ENCODE measurements at places on chromosomes 2 and 18. TPM values are rescaled to one million over a fixed set of nuclear protein-coding genes. Genes with fewer than 3 reads are reported as not detected.

The FAM210A gene
- 33.8 TPM for total RNA-seq

The HNRNPLL gene
- 67.7 TPM for total RNA-seq

The FBXO48 gene
- 1.3 TPM for total RNA-seq

The CHRNG gene
- not detected for total RNA-seq

The LRRC30 gene
- not detected for total RNA-seq

The CTLA4 gene
- total RNA-seq: 166 TPM

The IL1RN gene
- total RNA-seq: 15.9 TPM

The SH2D6 gene
- 1.3 TPM for total RNA-seq

The LOXL3 gene
- 2.1 TPM for total RNA-seq

The BBS5 gene
- 3.2 TPM for total RNA-seq
